ENCODE measurements at places on chromosomes 13 and 19. TPM values are rescaled to one million over a fixed set of nuclear protein-coding genes. Genes with fewer than 3 reads are reported as not detected.
A peak's percentile ranks its signal among the peaks of the same experiment; 100 is the strongest.

GRCh38 chr19:47377801-47378200 lies 28.7 kb downstream of the DHX34 start:
- DNase-seq, result peak; percentile 46

DNA sequence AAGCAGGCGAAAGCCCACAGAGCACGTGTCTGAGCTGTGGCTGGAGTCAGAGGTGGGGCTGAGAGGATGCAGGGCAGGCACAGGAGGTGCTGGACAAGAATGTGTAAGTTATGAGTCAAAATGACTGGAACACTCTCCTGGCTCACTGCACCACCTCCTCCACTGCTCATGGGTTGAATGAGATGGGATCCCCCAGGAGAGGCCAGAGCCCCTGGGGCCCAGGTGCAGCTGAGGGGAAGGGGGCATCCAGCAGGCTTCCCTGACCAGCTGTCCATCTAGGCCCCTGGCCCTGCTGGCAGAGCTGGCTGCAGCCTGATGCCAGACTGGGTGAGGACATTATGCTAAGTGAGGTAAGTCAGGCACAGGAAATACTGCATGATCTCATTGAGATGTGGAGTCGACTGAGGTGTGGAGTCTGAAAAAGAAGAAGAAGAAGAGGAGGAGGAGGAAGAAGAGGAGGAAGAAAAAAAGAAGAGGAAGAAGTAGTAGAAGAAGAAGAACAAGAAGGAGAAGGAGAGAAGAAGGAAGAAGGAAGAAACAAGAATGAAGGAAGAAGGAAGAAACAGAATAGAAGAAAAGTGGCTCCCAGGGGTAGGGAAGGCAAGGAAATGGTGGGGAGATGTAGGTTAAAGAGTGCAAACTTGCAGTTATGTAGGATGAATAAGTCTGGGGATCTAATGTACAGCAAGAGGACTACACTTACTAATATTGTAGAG lies 747.4 kb downstream of the UQCRFS1 start:
- no peak for DNase-seq

DNA sequence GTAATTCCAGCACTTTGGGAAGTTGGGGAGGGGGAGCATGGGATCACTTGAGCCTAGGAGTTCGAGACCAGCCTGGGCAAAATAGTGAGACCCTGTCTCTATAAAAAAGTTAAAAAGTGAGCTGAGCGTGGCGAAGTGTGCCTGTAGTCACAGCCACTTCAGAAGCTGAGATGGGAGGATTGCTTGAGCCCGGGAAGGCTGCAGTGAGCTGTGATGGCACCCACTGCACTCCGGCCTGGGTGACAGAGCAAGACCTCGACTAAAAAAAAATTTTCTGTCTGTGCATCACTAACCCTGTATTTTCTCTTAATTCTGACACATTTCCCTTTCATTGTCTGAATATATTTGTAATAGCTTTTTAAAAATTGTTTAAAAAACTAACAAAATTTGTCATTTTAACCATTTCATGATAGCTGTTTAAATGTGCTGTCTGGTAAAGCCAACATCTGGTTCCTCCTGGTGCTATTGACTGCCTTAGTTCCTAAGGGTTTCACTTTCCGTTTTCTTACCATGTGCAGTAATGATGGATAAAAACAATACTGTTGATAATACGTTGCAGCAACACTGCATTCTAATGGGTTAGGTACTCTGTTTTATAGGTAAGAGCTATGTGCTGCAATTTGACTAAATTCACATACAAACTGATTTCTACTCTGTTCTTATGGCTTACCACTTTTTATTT lies 29.7 kb downstream of the LATS2 start:
- DNase-seq, result no peak

CD320 gene
- total RNA-seq, result 37.9 TPM

SLC17A7 gene
- 1.4 TPM for total RNA-seq

KLF12 gene
- 17.4 TPM for total RNA-seq

BABAM1 gene
- total RNA-seq, result 82.0 TPM

CTU1 gene
- total RNA-seq, result 3.6 TPM

- no peak for DNase-seq
These were observed 156.3 kb downstream of the DCT start for GRCh38 chr13:94322925-94323763.

GRCh38 chr19:23823952-23824389 lies 65.3 kb upstream of the ZNF681 start:
- no peak for DNase-seq

USHBP1 gene
- total RNA-seq, result 9.3 TPM

DNA sequence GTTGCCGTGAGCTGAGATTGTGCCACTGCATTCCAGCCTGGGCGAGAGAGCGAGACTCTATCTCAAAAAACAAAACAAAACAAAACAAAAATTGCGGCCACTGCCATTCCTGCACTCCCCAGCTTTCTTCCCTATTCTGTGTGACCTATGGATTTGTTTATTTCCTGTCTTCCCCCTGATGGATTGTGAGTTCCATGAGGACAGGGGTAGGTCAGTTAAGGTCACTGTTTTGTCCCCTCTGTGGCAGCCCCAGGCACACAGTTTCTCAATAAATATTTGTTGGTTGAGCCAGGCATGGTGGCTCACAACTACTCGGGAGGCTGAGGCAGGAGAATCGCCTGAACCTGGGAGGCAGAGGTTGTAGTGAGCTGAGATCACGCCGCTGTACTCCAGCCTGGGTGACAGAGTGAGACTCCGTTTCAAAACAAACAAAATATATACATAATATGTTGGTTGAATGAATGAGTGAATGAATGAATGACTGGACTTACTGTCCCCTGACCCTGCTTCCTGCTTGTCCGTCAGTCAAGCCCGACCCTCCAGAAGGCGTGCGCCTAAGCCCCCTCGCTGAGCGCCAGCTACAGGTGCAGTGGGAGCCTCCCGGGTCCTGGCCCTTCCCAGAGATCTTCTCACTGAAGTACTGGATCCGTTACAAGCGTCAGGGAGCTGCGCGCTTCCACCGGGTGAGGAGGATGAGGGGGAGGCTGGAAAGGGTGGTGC lies 5.0 kb downstream of the EBI3 start:
- no peak for DNase-seq

DNA sequence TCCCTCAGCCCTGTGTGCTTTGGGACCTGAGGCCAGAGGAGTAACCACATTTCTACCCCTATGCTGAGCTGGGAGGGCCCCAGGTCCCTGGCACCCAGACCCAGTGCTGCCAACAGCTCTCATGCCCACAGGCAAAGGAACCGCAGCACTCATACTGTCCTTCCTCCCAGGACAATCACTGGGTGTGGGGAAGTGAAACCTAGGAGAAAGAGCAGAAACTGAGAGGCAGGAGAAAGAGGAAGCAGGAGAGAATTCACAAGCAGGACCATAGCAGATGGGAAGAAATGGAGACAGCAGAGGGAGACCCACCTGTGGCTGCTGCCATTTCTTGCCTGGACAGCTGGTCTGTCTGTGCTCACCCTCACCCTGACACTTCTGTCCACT lies 18.9 kb downstream of the CCDC97 start:
- DNase-seq, result peak; percentile 43

OR7D2 gene
- 0.07 TPM for total RNA-seq
